ENCODE measurements at places on chromosomes 12 and 14.
A peak's percentile ranks its signal among the peaks of the same experiment; 100 is the strongest.

GRCh38 chr12:22722081-22722480 lies 97.1 kb downstream of the ETNK1 start:
- no peak for DNase-seq

DNA sequence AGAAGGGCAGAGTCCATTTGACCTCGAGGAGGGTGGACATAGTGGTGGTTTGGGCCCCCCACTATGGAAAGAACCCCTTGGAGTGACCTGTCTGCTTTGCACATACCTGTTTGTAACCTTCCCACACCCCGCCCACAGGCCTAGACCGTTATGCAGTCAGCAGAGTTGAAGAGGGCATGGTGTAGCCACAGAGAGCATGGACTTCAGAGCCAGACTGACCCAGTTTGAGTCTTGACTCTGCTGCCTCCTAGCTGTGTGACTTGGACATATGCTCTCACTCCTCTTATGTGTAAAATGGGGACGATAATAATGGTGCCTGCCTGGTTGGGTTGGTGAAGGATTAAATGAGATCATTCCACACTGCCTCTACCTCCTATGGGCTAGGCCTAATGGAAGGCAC lies 40.9 kb upstream of the NOS1 start:
- DNase-seq: no peak

DNA sequence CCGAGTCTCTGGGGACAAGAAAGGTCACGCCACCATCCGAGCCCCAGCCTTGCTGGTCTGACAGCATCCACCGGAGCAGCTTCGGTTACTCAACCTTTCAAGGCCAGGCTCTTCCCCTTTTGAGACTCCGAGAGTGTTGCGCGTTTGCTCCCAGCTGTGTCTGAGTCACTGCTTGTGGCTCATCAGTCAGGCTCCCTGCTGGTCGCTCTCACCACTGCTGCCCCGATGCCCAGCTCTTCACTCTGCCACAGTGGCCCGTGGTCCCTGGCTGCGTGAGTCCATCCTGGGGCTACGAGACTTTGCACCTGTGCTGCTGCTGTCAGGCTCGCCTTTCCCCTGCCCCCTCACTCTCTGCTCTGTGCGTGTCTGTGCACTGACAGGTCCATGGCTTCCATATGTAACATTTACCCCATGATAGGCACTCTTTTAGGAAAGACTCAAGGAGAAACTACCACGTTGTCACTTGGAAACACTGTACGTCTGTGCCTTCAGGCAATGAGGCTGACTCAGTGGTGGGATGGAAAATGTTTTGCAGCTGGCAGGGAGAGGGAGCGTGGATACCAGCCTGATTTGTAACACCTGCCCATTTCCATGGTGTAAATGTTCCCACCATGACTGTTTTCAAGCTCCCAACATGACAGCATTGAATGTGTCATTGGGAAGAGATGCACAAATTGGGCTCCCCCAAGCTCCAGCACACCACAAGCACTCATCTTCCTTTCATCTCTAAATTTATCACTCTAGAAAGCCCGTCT lies 350.7 kb downstream of the TMEM132D start:
- DNase-seq: no peak

GRCh38 chr14:105064721-105065143 lies 498 bp downstream of the GPR132 start:
- DNase-seq: peak; percentile 85

DNA sequence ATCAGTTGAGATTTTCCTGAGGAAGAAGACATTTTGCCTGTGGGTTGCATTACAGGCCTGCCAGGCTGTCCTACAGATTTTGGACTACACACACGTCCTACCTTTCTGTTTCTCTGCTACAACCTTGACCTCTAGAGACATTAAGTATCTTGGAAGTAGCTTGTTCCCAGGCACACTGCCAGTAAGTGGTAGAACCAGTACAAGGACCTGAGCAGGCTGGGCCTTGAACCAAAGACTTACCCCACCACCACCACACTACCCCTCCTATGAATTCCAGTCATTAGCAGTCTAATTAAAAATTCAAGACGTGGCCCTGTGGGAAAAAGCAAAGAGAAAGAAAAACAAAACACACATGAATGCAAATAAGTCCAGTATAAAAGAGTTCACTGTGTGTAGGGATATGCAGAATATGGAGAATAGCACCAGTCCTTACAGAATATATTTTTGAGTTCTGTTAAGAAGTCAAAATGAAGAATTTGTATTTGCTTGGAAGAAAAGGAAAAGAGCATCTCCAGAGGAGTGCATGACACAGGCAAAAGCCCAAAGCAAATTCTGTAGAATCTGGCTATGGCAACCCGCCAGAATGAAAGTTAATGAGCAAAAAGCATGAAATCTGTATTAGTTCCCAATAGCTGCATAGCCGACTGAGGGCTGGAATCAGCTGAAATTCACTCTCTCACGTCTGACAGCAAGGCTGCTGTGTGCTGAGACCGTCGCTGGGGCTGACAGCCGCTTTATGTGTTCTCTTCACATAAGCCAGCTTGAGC lies 74.3 kb upstream of the ST8SIA1 start:
- no peak for DNase-seq

GRCh38 chr12:64080319-64081007 lies 141.6 kb downstream of the KICS2 start:
- no peak for DNase-seq

- DNase-seq: no peak
Observed at GRCh38 chr12:3976351-3976938, 103.2 kb upstream of the PARP11 start.

DNA sequence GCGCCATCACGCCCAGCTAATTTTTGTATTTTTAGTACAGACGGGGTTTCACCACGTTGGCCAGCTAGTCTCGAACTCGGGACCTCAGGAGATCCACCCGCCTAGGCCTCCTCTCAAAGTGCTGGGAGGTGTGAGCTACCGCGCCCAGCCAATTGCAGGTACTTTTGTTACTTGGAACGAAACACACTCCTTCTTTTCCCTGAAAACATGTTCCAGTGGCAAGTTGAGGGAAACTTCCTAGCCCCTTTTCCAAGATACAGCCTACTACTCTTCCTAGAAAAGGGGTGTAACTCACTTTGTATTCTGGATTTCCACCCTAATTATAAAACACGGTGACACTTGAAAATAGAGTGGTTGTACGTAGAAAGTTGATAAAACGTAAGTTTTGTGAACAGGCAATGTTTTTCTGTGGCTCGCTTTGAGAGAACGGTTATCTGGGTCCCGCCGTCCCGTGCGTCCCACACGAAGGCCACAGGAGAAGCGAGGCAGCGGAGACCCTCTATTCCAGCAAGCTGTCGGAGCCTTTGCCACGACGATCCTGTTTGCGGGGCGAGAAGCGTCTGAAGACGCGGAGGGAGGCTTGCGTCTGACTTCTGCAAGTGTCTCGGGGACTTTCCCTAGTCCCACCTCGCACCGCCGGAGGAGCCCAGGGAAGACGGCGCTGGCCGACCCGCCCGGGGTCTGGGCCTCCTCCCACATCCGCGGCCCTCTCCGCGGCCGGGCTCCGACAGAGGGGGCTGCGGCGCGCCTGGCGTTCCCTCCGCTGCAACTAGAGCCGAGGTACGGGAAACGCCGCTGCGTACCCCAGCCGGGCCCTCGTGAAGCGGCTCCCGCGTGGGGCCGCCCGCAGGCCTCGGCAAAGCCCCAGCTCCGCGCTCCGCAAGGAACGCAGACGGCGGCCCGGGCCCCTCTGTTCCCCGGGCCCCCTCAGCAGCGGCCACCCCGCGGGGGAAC lies 745 bp downstream of the CDCA4 start:
- peak; percentile 75 for DNase-seq

GRCh38 chr14:33945210-33946088 lies 5.4 kb downstream of the EGLN3 start:
- no peak for DNase-seq

- DNase-seq: no peak
Observed at GRCh38 chr14:64467566-64467965, 2.3 kb downstream of the AKAP5 start.

GRCh38 chr14:53152887-53153701 lies at the start of gene DDHD1:
DDHD1 (minus strand) TSS chr14:53153323; CDS start chr14:53153098, 225 bp downstream.
- DNase-seq: peak; percentile 96

GRCh38 chr12:115296613-115297198 lies 612.7 kb upstream of the TBX3 start:
- DNase-seq: peak; percentile 2

DNA sequence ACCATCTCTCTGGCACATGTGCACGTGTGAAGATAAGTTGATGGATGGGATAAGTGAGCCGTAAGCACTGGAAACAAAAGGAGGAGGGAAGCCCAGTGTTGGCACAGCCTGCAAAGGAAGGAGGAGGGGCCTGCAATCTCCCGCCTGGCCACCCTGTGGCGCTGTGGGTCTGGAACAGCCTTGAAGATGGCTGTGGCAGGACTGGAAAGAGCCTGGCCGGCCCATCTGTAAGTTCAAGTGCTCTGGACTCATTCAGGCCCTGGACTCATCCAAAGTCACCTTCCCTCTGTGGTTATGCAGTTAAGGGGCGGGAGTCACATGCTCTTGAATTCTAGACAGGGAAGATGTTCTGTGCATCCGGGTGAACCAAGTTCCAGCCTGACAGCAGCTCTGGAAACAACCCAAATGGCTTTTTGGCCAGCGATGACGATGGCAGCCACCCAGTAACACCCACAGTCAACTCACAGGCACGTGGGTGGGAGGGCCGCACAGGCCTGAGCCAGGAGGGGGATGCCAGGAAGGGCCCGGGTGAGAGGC lies 50.4 kb downstream of the CHGA start:
- peak; percentile 18 for DNase-seq

DNA sequence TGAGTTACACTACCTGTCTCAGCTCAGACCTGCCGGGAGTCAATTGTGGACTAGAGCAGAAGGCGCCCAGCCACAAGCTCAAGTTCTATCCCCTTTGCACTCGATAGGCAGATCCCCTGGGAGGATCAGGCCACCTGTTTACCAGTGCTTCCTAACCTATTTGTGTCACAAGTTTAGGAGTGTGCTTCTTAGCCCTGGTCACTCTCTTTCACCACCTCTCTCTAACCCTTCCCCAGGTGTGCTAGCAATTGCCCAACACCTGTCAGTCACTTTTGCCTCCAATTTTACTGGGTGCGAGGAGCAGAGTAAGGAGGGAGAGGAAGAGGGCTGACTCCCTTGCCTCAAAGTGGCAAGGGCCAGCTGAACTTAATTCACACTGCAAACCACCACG lies 745 bp upstream of the NAA30 start:
- DNase-seq: no peak

DNA sequence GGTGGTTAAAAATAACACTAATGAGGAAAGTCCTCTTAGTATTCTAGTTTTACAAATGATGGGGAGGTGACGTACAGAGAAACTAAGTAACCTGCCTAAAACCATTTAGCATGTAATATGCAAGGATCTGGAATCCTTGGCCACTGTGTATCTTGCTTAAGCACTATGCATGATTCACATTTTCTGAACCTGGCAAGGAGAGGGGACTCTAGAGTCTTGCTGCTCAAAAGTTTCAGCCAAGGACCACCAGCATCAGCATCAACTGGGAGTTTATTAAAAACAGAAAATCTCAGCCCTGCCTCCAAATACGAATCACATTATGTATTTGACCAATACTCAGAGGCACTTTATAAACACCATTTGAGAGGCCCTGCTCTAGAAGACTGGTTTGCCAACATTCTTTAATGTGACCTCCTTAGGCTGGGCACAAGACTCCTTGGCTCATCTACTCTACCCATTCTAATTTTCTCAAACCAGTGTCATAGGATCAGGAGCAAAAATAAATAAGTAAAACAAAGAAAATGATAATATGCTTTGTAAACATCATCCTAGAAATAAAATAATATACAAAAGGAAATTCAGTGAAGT lies 52.9 kb downstream of the ABCC9 start:
- no peak for DNase-seq

- DNase-seq: no peak
Observed at GRCh38 chr14:96069421-96069820, 30.3 kb downstream of the C14orf132 start.

DNA sequence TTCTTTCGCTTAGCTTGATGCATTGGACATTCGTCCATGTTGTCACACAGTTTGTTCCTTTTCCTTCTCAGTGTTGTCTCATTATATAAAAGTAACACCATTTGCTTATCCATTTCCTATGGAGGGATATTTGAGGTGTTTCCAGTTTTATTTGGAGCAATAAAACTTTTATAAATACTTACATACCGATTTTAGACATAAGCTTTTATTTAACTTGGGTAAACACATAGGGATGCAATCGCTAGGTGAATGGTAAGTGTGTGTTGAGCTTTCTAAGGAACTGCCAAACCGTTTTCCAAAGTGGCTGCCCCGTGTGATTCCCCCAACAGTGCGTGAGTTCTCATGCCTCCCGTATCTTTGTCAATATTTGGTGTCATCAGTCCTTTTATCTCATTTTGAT lies 95.2 kb upstream of the DYNC1H1 start:
- DNase-seq: no peak

- peak; percentile 12 for DNase-seq
Observed at GRCh38 chr12:12964255-12964654, 12.3 kb upstream of the GPRC5D start.

GRCh38 chr12:75011120-75011519 lies 198.5 kb downstream of the KCNC2 start:
- DNase-seq: no peak

- DNase-seq: no peak
Observed at GRCh38 chr12:104466709-104467345, 10.1 kb downstream of the CHST11 start.

DNA sequence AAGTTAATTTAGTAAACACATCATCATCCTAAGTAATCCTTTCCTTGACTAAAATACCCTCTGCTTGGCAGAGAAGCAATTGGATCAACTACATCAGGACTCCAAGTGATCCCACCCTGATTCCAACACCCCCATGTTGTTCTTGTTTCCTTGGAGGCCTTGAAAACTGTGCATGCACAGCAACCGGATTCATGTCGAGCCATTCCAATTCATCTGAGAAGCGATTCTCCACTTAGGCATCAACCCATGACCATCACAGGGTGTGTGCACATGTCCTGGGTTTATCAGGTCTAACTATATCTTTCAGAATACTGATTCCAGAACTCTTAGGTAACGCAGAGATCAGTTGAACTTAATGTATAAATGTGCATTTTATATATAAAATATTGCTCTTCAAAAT lies 163.0 kb downstream of the NAV3 start:
- no peak for DNase-seq

DNA sequence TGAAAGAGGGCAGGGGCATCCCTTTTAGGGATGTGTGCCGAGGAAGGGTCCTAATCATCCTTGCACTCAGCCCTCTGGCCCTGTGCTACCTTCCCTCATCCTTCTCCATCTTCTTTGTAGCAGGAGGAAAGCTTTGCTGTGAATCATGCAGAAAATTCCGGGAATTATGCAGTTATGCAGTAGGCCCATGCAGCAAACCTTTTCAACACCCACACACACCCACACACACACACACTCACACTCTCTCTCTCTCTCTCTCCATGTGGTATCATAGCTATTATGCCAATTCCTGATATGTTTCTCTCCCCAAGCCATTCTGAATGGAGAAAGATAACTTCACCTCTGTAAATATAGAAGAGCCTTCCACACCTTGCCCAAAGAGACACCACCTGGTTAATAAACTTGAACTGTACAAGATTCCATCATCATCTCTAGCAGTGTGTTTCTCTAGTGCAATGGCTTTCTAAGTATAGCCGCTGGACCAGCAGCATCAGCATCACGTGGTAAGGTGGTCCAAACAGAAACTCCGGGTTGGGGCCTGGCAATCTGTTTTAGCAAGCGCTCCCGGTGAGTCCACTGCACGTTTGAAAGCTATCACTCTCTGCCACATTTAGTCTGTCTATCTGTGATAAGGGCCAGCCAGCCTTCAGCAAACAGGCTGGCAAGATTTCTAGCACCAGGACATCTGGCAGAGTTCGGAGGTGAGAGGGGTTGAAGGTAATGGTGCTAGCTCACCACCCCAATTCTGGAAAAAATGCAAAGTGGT lies 57.6 kb downstream of the MDM2 start:
- no peak for DNase-seq

GRCh38 chr12:76555231-76555767 lies 4.3 kb downstream of the OSBPL8 start:
- DNase-seq: no peak

Measured in GM12865 (cell line).